Psoas muscle (tissue), 8 donors: ENCODE measurements at places on chromosomes 7 and 10.

GRCh38 chr10:23754179-23754578, 315.3 kb downstream of the OTUD1 start:
- H3K4me3 ChIP-seq = no peak overlapping the region
- H3K36me3 ChIP-seq = no peaks in the 10 kb centered on the region
- H3K4me1 ChIP-seq = no peaks in the 10 kb centered on the region
- no peak for DNase-seq
- peaks cover 10% of the 10 kb centered on the region for H3K27me3 ChIP-seq

GRCh38 chr7:30898411-30898810, 13.2 kb upstream of the AQP1 start:
- peaks cover 9% of the 10 kb centered on the region for H3K4me1 ChIP-seq
- DNase-seq = no peak
- no peaks in the 10 kb centered on the region for H3K36me3 ChIP-seq
- H3K27me3 ChIP-seq = no peaks in the 10 kb centered on the region
- no peak overlapping the region for H3K27ac ChIP-seq

- no peaks in the 10 kb centered on the region for H3K36me3 ChIP-seq
- DNase-seq = no peak
- no peak overlapping the region for H3K4me3 ChIP-seq
- no peak overlapping the region for H3K27ac ChIP-seq
- no peaks in the 10 kb centered on the region for H3K4me1 ChIP-seq
These were observed 8.9 kb downstream of the LRMDA start for GRCh38 chr10:75440271-75440793.

- H3K4me1 ChIP-seq = no peaks in the 10 kb centered on the region
- no peak overlapping the region for H3K27ac ChIP-seq
- no peaks in the 10 kb centered on the region for H3K27me3 ChIP-seq
- H3K4me3 ChIP-seq = no peak overlapping the region
- DNase-seq = no peak
These were observed 192.7 kb downstream of the SEC23IP start for GRCh38 chr10:120085096-120085796.

DNA sequence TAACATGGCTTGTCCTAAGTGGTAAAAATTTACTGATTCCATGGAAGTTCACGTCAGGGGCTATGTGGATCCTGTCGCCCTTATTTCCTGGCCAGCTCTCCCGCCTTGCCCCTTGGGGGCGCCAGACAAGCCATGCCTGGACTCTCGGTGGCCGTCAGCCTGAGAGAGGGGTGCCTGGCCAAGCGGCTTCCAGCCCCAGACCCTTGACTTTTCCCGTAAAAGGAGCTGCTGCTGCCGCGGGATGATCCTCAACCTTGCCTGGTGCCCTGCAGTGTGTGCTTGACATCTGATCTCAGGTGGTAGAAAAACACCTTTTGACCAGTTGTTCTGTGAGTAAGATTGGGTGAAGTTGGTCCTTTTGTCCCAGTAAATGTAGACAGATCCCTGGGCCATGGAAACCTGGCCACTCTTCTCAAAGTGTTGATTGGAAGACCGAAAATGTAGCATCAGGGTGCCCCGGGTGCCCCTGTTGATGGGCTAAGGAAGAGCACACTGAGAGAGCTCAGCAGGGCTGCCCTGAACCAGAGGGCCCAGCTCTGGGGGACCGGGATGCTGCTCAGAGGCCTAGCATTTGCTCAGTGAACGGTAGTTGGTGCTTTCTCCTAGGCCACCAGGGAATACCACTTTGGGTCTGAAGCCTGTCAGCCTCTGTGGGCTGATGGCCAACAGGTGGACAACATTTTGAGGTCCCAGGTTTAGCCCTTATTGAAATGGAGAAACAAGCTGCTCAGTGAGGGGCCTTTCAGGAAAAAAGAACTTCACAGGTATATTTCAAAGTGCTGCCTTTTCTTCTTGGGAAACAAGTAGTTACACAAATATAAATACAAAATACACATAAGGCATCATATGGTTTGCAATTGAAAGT, 162.5 kb downstream of the LRMDA start:
- DNase-seq = no peak
- H3K36me3 ChIP-seq = no peaks in the 10 kb centered on the region
- H3K27me3 ChIP-seq = peaks cover 4% of the 10 kb centered on the region
- H3K4me1 ChIP-seq = no peaks in the 10 kb centered on the region

DNA sequence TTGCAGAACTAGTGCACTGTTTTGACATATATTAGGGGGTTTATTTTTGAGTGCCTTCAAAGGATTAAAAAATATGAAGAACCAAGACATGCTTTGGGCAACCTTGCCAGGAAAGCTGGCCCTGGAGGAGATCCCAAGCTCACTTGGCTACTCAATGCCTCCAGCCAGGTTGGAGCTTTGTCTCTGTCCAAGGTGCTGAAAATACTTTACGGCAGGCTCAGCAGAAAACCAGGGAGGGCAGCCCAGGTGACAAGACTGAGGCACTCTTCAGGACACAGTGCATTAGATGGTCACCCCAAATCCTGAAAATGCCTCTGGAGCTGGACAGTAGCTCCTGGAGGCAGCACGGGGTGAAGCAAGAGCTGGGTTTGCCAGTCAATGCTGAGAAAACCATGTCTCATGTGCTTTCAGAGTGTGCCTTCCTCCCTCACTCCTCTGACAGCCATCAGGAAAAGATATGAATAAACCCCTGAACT, 5.8 kb upstream of the KCNH2 start:
- H3K36me3 ChIP-seq = no peaks in the 10 kb centered on the region
- H3K4me1 ChIP-seq = no peaks in the 10 kb centered on the region
- H3K4me3 ChIP-seq = no peak overlapping the region
- peak; percentile 3 for DNase-seq
- peaks cover under 1% of the 10 kb centered on the region for H3K27me3 ChIP-seq
